ENCODE measurements at places on chromosomes 11 and 22.

GRCh38 chr22:30234786-30235470 is 11.6 kb downstream of the LIF start:
- no peak for DNase-seq

DNA sequence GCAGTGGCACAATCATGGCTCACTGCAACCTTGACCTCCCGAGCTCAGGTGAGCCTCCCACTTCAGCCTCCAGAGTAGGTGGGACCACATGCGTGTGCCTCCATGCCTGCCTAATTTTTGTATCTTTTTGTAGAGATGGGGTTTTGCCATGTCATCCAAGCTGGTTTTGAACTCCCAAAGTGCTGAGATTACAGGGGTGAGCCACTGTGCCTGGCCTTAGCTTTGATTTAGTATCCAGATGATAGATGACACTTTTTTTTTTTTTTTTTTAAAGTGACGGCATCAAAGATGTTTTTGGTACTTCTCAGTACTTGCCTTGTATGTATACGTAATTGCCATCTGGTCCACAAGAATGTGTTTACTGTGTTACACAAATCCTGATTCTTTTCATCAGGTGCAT is 23.4 kb downstream of the LDHAL6A start:
- no peak for DNase-seq

DNA sequence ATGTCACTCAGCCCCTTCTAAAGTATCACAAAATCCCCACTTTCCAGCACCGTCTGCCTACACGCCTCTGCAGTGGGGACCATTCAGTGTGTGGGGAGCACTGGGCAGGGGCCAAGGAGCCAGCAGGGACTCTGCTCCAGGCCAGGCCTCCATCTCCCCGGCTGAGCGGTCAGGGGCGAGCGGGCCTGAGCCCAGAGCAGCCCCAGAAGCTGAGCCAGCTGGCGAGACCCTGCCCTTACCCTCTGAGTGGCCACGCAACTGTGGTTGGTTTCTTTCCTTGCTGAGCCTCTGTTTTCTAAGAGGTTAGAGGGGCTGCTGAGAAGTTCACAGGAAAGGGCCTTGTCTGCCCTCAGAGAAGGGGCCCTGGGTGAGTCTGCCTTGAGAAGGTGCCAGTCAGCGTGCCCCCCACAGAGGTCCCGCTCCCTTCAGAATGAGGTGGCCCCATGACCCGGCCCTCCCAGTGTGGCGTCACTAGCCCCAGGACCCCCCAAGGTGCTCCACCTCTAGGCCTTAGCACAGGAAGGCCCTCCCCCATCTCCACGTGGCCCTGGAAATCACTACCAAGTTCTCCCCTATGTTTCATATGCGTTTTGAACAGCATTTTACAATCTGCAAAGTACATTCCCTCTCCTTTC is 46.9 kb downstream of the WNT11 start:
- DNase-seq: no peak

- DNase-seq: no peak
These were observed 26.5 kb upstream of the THY1 start for GRCh38 chr11:119449498-119449897.

DNA sequence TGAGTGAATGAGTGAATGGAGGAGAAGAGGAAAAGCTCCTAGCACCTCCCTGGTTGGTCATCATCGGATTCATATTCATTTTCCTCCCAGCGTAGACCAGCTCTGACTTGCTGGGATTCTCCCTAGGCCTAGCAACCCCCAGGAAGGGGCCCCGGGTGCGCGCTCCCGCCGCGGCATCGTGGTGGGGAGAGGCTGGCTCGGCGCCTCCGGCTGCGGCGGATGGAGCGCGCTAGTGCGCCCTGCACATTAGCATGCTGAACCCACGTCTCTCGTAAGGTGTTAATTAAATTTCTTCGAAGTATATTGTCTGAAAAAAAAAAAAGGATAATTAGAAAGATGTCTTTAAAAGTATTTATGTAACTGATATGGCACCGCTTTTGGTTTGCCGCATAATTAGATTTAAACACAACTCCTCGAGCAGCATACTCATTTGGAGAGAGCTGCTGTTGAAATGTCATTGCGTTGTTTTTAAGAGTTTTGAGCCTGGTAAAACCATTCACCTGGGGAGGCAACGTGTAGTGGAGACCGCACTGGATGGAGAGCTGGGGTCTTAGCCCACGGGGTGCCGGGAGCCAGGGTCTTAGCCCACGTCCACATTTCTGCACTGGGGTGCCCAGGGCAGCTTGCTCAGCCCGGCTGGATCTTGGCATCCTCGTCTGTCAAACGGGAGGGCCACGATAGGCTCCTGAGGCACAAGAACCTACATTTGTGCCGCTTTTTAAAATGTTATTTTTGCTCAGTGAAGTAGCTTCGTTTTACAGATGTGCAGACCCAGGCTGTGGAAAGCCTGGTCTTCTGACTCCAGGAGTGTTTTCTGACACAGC is 21.8 kb downstream of the MPPED1 start:
- DNase-seq: no peak

GRCh38 chr11:111918390-111919256 is at the start of gene C11orf52:
Gene C11orf52 (plus strand): TSS chr11:111918913. CDS start chr11:111918973, 60 bp downstream.
- DNase-seq: no peak

GRCh38 chr11:15941206-15941770 is 415.1 kb downstream of the SOX6 start:
- DNase-seq: no peak

DNA sequence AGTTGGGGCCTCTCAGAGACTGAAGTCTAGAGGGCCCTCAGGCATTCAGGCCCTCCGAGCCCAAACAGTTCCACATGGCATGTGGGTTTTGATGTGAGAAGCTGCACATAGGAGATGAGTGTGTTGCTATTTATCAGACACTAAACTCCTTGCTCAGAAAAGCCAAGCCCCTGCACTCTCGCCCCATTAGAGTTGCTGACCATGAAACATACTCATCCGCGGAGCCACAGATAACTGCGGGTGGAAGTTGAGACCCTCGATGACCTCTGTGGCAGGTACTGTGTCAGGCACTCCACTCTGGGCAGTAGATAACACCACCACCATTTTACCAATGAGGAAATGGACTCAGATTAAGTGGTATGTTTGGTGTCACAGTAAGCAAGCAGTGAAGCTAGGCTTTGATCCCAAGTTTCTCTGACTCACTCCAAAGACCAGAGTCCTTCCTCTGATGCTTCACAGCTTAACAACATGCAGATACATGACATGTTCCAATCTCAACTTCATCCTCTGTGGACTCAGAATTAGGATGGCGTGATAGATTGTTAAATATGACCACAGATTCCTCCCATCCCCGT is 202.1 kb downstream of the ADAMTS15 start:
- DNase-seq: no peak

- no peak for DNase-seq
These were observed 102.1 kb downstream of the C11orf91 start for GRCh38 chr11:33598426-33599069.

DNA sequence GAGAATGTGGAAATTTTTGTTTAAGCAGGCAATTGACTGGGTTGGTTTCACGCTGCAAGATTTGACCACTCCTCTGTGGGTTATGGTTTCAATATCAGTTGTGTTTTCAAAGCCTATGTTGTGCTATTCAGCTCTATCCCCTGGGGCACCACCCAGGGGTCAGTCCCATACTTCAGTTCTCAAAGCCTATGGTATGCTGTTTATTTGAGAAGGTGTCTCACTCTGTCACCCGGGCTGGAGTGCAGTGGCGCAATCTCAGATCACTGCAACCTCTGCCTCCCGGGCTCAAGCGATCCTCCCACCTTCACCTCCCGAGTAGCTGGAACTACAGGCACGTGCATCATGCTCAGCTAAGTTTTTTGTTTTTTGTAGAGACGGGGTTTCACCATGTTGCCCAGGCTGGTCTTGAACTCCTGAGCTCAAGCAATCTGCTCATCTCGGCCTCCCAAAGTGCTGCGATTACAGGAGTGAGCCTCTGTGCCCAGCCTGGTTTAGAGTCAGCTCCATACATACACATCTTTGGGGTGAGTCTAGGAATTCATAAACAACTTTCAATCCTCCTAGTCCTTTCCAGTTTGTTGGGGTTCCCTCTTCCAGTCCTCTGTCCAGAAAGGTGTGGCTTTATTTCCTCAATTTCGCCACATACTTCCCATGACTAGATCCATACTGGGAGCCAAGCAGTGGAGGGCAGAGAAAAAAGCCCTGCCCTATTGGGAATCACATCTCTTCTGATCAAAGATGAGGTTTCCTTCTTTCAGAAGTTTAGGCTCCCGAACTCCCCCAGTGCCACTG is 35.0 kb upstream of the MAPK1 start:
- no peak for DNase-seq

- peak; percentile 88 for DNase-seq
These were observed 4.4 kb downstream of the CACNA1I start for GRCh38 chr22:39574779-39575551.

DNA sequence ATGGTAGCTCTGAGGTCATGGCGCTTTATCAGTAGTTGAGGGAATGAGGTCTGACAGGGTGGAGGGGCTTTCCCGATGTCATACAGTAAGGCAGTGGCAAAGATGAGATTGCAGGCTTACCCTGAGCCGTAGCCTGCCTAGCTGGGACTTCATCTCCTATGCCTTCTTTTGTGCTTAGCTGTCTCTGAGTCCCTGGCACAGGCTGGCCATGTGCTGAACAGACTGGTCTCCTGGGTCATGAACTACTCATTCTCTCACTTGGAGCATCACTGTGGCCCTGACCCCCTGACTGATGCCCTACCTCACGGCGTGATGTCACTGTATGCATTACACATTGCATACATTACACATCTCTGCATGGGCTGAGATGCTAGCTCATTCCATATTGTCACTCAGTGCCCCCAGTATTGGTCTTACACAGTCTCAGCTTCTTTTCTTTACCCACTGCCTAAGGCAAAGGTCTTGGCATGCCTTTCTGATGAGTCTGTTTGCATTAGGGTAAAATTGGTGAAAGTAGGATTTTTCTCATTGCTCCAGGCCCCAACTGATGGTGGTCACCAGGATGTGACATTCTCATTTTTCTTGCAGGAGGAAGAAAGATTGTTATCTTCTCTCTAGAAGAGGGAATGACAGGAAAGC is 389.4 kb upstream of the CADM1 start:
- DNase-seq: no peak

DNA sequence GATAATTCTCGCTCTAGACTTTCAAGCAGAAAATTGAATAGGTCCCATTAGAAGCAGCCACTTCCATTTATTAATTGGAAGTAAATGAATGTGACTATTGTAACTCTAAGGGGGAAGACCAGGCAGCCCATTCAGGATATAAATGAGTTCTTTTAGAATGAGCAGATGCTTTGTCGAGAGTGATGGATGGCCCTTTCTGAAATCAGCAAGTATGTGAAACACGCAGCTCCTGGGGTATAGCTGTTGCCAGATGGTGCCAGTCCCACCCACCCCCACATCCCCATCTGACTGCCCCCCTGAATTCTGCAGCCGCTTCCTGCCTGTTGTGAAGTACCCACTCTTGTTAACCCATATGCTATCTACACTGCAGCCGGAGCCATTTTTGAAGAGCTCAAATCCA is 3.7 kb downstream of the SLC15A3 start:
- DNase-seq: no peak

DNA sequence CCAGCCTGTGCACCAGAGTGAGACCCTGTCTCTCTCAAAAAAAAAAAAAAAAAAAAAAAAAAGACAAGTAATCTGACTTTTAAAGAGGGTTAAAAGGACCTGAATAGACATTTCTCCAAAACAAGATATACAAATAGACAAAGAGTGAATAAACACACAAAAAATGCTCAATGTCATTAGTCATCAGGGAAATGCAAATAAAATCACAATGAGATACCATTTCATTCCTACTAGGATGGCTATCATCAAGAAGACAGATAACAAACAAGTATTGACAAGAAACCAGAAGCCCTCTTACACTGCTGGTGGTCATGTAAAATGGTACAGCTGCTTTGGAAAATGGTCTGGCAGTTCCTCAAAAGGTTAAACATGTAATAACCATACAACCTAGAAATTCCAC is 4.1 kb downstream of the RIC3 start:
- DNase-seq: no peak

- no peak for DNase-seq
These were observed 48.0 kb downstream of the ENTHD1 start for GRCh38 chr22:39845529-39845928.

- no peak for DNase-seq
These were observed 39.8 kb upstream of the POGLUT3 start for GRCh38 chr11:108538022-108538424.

- DNase-seq: peak; percentile 34
These were observed 39.7 kb upstream of the CCDC89 start for GRCh38 chr11:85725510-85726258.

DNA sequence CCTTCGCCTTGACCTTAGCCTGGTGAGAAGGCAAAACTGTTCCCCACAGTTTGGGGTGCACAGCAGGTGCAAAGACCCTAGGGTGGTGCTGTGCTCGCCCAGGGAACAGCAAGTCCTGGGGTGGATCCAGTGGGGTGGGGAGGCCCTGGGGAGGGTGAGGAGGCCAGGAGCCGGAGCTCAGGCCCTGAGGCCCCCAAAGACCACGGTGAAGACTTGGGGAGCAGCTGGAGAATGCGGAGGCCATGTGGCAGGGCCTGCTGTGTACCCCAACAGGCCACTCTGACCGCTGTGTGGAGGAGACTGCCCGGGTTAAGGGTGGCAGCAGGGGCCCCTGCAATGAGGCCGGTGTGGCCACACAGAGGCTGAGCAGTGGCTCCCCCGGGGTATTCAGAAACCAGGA is 101.1 kb upstream of the RTL6 start:
- DNase-seq: no peak

- no peak for DNase-seq
These were observed 61.8 kb upstream of the MTNR1B start for GRCh38 chr11:92907671-92908070.

DNA sequence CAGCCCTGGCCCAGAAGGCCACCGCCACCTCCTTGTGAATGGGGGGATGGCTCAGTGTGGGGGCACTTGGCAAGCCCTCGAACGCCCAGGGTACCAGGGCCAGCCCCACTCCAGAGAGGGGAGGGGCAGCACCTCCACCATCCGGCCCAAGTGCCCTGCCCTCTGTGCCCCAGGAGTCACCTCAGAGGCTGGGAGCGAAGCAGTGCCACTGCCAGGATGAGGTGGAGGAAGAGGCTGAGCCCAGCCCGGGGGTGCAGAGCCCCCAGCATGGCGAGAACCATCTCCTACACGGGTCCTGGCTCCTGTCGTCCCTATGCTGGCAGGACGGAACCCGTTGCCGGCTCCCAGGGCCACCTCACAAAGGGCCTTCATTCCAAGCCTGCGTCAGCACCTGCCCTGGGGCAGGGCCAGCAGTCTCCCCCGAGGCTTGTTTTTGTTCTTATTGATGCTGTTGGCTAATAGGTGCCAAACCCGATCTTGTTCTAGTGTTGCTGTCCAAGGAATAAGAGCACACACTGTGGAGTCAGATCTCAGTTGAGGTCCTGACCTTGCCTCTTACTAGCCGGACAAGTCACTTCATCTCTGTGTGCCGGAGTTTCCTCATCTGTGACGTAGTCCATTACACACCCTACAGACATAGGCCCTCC is at the start of gene FREY1:
FREY1 (minus strand) TSS at position 307 of the 647 bp plus-strand sequence; CDS start at position 281, 26 bp downstream.
- DNase-seq: no peak

DNA sequence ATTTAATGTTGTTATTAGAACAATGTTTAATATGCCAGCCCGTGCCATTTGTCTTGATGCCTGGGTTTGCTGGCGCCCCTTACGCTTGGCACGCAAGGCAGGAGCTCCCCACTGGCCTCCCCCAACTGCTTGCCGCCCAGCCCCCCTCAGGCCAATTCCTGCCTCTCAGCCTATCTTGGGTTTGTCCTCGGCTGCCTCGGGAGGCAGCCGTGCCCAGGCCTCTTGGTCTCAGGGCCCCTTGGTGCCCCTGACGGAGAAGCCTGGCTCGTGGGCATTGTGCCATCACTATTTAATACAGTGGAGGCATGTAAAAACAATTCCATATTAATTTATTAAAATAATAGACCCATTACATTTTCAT is 119.8 kb downstream of the KCNQ1OT1 start:
- DNase-seq: no peak
